ENCODE measurements at places on chromosomes 1 and 21. TPM values are rescaled to one million over a fixed set of nuclear protein-coding genes. Genes with fewer than 3 reads are reported as not detected.

PRDM16 gene
- total RNA-seq: 5.0 TPM

S100A8 gene
- not detected for total RNA-seq

WLS gene
- total RNA-seq: 326 TPM

STUM gene
- total RNA-seq: not detected

ADAM30 gene
- total RNA-seq: not detected

PCP4 gene
- total RNA-seq: 1.2 TPM

TRIM17 gene
- total RNA-seq: not detected

ITGB2 gene
- total RNA-seq: not detected

GLRX2 gene
- total RNA-seq: 19.5 TPM

NBL1 gene
- total RNA-seq: 26.2 TPM

PLEKHN1 gene
- total RNA-seq: 5.5 TPM

CFHR5 gene
- not detected for total RNA-seq

LCE1B gene
- total RNA-seq: not detected

OR2W3 gene
- not detected for total RNA-seq

FAM163A gene
- not detected for total RNA-seq

LAPTM5 gene
- total RNA-seq: not detected

CLIC4 gene
- 111 TPM for total RNA-seq

GPR153 gene
- 4.5 TPM for total RNA-seq

CD1D gene
- total RNA-seq: not detected

TCHH gene
- not detected for total RNA-seq

TIE1 gene
- total RNA-seq: not detected

CFHR4 gene
- not detected for total RNA-seq

FGR gene
- total RNA-seq: not detected

TCHHL1 gene
- total RNA-seq: not detected

DUSP12 gene
- 42.4 TPM for total RNA-seq

Data from G401 (cell line).